Lung (tissue), 17 donors: ENCODE measurements at places on chromosomes 13 and 19.

- no peaks in the 10 kb centered on the region for H3K36me3 ChIP-seq
- H3K27ac ChIP-seq: no peak overlapping the region
- peaks cover 2% of the 10 kb centered on the region for H3K4me1 ChIP-seq
- H3K4me3 ChIP-seq: no peak overlapping the region
- no peak for DNase-seq
These were observed 143.6 kb downstream of the OXGR1 start for GRCh38 chr13:96850538-96851145.

- no peak overlapping the region for H3K4me3 ChIP-seq
- H3K27ac ChIP-seq: no peak overlapping the region
- DNase-seq: no peak
- H3K4me1 ChIP-seq: no peaks in the 10 kb centered on the region
- no peaks in the 10 kb centered on the region for H3K27me3 ChIP-seq
- H3K36me3 ChIP-seq: no peaks in the 10 kb centered on the region
These were observed 8.9 kb upstream of the OR1I1 start for GRCh38 chr19:15072930-15073647.

- H3K4me3 ChIP-seq: no peak overlapping the region
- no peak for DNase-seq
- H3K4me1 ChIP-seq: no peaks in the 10 kb centered on the region
- H3K27ac ChIP-seq: no peak overlapping the region
- peaks cover 3% of the 10 kb centered on the region for H3K36me3 ChIP-seq
These were observed 18.5 kb downstream of the AP3D1 start for GRCh38 chr19:2132731-2133490.

- H3K4me3 ChIP-seq: no peak overlapping the region
- H3K36me3 ChIP-seq: no peaks in the 10 kb centered on the region
- H3K27me3 ChIP-seq: no peaks in the 10 kb centered on the region
- H3K27ac ChIP-seq: peak overlapping the region; percentile 74
- DNase-seq: no peak
These were observed 7.0 kb upstream of the MAMSTR start for GRCh38 chr19:48726556-48726955.

GRCh38 chr19:4064149-4064495, 2.6 kb downstream of the ZBTB7A start:
- H3K27me3 ChIP-seq: no peaks in the 10 kb centered on the region
- H3K27ac ChIP-seq: peak overlapping the region; percentile 97
- peak overlapping the region; percentile 85 for H3K4me3 ChIP-seq
- H3K4me1 ChIP-seq: peaks cover 28% of the 10 kb centered on the region
- DNase-seq: peak; percentile 37
- no peaks in the 10 kb centered on the region for H3K36me3 ChIP-seq

- H3K27ac ChIP-seq: no peak overlapping the region
- no peak overlapping the region for H3K4me3 ChIP-seq
- no peak for DNase-seq
These were observed 5.3 kb upstream of the PSG7 start for GRCh38 chr19:42942187-42942789.

DNA sequence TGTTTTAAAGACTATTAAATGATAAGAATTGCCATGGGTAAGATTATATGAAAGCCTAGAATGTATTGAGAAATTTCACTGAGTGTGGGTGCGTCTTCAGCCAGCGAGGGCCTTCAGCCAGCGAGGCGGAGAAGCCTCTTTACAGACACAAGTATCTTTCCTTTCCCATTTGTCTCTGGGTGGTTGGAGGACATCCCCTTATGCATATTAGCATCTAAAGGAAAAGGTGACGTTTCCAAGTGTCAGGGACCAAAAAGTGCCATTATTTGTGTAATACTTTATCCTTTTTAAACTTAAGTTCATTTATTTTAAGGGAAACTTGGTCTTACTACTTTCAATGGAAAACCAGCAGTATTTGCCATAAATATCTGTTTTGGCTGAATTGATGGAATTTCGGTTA, 22.2 kb downstream of the SMARCA4 start:
- no peak for DNase-seq
- peaks cover 16% of the 10 kb centered on the region for H3K36me3 ChIP-seq
- H3K4me1 ChIP-seq: peaks cover 8% of the 10 kb centered on the region

DNA sequence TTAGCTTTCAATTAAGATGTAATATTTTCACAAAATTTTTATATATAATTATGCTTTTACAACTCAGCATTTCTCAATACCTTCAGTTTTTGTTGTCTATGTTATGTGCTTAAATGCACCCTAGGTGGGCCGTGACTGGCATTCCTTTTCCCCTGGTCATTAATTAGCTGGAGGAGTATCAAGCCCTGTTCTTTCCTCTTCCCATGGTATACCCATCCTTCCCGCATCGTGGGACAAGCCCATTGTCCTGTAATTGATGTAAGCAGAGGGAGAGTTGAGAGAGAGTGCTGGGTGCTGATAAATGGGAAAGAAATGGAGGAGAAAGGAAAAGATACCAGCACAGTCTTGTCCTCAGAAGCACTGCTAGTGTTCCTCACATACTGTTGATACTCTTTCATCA, 591.7 kb downstream of the GPC6 start:
- H3K27me3 ChIP-seq: no peaks in the 10 kb centered on the region
- no peaks in the 10 kb centered on the region for H3K4me1 ChIP-seq
- H3K4me3 ChIP-seq: no peak overlapping the region
- no peak overlapping the region for H3K27ac ChIP-seq

DNA sequence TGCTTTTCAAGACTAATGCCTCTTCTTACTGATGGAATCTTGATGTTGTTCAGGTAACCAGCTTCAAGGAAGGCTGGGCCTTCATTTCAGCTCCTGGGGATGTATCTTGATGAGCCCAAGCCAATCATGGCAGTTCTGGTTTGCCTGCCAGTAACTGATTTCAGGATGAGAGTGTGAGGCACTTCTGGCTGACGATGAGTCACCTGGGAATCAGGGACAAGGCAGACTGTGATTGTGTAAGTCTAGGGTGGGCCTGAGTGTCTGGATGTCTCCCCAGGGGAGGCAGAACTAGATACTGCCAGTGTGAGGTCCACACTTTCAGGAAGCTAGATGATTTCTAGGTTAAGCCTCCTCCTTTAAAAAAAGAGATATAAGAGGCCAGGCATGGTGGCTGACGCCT, 77.3 kb upstream of the KL start:
- no peak overlapping the region for H3K4me3 ChIP-seq
- peaks cover 7% of the 10 kb centered on the region for H3K4me1 ChIP-seq
- no peaks in the 10 kb centered on the region for H3K27me3 ChIP-seq
- H3K27ac ChIP-seq: no peak overlapping the region
- no peak for DNase-seq
- H3K36me3 ChIP-seq: no peaks in the 10 kb centered on the region

DNA sequence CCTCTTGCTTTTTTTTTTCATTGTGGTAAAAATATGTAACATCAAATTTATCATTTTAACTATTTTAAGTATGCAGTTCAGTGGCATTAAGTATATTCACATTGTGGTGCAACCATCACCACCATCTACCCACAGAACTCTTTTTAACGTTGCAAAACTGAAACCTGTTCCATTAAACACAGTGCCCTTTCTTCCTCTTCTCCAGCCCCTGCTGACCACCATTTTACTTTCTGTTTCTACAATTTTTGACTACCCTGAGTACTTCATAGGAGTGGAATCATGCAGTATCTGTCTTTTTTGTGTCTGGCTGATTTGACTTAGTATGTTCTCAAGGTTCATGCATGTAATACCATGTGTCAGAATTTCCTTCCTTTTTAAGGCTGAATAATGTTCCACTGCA, 153.1 kb downstream of the FGF9 start:
- DNase-seq: no peak
- no peak overlapping the region for H3K4me3 ChIP-seq
- H3K27me3 ChIP-seq: no peaks in the 10 kb centered on the region
- no peaks in the 10 kb centered on the region for H3K36me3 ChIP-seq

DNA sequence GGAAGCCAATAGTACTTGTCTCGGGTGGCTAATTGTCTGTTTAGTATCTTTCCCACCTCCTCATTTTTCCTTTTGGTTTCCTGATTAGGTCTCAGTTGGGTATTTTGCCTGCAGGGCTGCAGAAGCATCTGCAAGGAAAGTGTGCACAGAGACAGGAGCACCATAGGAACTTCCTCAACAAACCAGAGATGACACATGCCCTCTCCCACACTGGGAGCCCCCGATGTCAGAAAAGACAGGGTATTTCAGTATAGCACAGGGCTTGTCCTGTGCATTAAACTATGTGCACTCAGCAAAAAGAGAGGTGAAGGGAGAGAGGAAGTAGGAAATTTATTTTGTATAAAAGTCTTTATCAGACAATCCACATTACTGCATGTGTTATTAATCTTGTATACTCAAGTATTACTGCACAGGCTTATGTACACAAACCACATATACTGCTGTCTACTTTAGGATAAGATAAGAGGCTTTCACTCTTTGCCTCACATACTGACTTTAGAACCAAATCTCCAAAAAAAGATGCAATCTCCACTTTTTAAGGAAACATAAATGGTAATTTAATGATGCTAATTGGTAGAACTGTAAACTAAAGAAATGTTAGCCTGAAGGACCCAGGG, 501.0 kb downstream of the FOXO1 start:
- H3K27ac ChIP-seq: no peak overlapping the region
- no peak overlapping the region for H3K4me3 ChIP-seq
- H3K4me1 ChIP-seq: no peaks in the 10 kb centered on the region
- no peak for DNase-seq
- H3K36me3 ChIP-seq: no peaks in the 10 kb centered on the region
- H3K27me3 ChIP-seq: no peaks in the 10 kb centered on the region

GRCh38 chr19:55585658-55586339, 5.2 kb upstream of the ZNF579 start:
- peaks cover 3% of the 10 kb centered on the region for H3K4me1 ChIP-seq
- peak overlapping the region; percentile 66 for H3K27ac ChIP-seq
- peak overlapping the region; percentile 17 for H3K4me3 ChIP-seq
- H3K36me3 ChIP-seq: no peaks in the 10 kb centered on the region
- DNase-seq: peak; percentile 82

DNA sequence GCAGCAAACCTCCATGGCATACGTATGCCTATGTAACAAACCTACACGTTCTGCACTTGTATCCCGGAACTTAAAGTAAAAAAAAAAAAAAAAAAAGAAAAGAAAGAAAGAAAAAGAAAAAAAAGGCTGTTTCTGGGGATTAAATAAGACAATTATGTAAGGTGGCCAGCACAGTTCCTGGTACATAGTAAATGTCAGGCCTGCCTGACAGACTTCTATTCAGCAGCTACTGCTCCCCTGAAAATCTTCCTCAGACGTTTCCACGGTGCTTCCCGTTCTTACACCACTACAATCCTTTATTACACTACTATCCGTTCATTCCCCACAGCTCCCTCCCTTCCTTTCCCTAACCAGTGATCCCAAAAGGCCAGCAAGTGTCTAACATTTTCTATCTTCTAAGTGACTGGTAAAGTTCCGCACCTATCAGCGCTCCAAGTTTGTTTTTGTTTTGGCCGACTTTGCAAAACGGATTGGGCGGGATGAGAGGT, 636 bp upstream of the RB1 start:
- DNase-seq: no peak
- H3K4me3 ChIP-seq: peak overlapping the region; percentile 98
- H3K27me3 ChIP-seq: no peaks in the 10 kb centered on the region
- peak overlapping the region; percentile 100 for H3K27ac ChIP-seq
- peaks cover 7% of the 10 kb centered on the region for H3K4me1 ChIP-seq

DNA sequence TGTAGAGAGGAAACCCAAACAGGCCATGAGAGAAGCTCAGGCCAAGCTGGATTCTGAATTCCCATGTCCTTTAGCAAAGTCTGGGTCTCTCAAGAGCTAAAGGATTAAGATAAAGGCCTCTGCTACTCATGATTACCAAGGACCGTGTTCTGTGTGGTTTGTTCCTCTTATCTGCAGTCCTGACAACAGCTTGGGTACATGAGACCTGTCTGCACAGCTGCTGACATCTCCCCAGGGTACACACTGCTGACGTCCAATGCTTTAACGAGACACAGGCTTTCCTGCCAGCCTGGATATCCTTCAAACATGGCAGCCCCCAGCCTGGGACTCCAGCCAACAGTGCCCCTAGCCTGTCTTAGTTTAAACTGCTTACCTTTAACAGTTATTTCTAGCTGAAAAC, 211.0 kb downstream of the SLC7A1 start:
- no peak overlapping the region for H3K4me3 ChIP-seq
- no peaks in the 10 kb centered on the region for H3K4me1 ChIP-seq
- H3K36me3 ChIP-seq: no peaks in the 10 kb centered on the region
- no peaks in the 10 kb centered on the region for H3K27me3 ChIP-seq
- no peak for DNase-seq
- H3K27ac ChIP-seq: peak overlapping the region; percentile 63

DNA sequence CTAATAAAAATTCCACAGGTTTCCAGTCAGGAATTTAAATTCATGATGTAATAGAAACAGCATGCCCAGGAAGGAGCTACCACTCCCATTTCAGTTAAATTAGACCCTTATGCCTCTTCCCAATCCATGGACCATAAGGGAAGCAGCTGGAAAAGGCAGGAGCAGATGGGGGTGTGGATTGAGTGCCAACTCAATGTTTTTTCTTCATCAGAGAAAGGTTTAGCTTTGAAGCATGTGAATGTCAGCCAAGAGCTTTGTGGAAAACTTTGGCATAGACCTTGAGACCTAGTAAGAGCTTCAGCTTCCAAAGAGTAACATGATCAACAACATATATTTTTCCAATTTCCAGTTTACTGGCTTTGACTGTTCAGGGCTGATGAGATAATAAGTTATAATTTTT, 2139.9 kb downstream of the PCDH9 start:
- H3K27me3 ChIP-seq: no peaks in the 10 kb centered on the region
- peak; percentile 44 for DNase-seq
- no peak overlapping the region for H3K27ac ChIP-seq

DNA sequence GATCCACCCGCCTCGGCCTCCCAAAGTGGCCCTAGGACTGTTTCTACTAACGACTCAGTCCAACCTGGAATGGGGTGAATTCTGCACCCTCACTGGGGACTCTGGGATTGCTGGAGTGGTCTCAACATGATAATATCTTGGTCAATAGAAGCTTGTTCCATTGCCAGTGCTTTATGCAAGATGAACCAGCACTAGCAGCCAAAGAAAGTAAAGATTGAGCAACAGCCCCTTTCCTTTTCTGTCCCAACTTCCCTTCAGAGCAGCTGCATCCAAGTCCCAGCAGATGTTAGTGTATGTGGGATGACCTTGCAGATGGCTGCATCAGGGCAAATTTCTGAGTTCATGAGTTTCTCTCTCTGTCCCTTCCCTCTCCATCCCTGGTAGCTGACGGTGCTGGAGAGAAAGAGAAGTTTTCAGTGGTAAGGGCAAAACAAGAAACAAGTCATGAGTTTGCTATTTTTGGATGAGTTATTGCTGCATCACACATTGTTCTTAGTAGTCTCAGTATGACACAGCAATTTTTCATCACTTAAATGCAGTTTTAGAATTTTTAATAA, 183.6 kb upstream of the EDNRB start:
- peak; percentile 83 for DNase-seq
- no peaks in the 10 kb centered on the region for H3K36me3 ChIP-seq
- H3K27ac ChIP-seq: no peak overlapping the region
- H3K4me3 ChIP-seq: no peak overlapping the region

- no peak overlapping the region for H3K4me3 ChIP-seq
- no peak for DNase-seq
- no peak overlapping the region for H3K27ac ChIP-seq
- H3K36me3 ChIP-seq: no peaks in the 10 kb centered on the region
- H3K4me1 ChIP-seq: no peaks in the 10 kb centered on the region
These were observed 30.7 kb upstream of the SERPINE3 start for GRCh38 chr13:51308781-51309180.

- no peaks in the 10 kb centered on the region for H3K27me3 ChIP-seq
- H3K36me3 ChIP-seq: no peaks in the 10 kb centered on the region
- peak within 1 kb of the TSS; percentile 98 for H3K4me3 ChIP-seq
- peak within 1 kb of the TSS; percentile 92 for H3K27ac ChIP-seq
- DNase-seq: peak; percentile 79
These were observed at the start of gene RCBTB1 for GRCh38 chr13:49585220-49586157. Gene RCBTB1 (minus strand): TSS chr13:49585558. CDS start chr13:49567279, 18,279 bp downstream.
